ENCODE measurements at places on chromosomes 13 and 19.
A peak's percentile ranks its signal among the peaks of the same experiment; 100 is the strongest.

GRCh38 chr13:26914624-26915023 is 154.0 kb upstream of the GPR12 start:
- peak; percentile 45 for DNase-seq

- no peak for DNase-seq
Observed at GRCh38 chr13:47955836-47956235, 45.2 kb downstream of the SUCLA2 start.

DNA sequence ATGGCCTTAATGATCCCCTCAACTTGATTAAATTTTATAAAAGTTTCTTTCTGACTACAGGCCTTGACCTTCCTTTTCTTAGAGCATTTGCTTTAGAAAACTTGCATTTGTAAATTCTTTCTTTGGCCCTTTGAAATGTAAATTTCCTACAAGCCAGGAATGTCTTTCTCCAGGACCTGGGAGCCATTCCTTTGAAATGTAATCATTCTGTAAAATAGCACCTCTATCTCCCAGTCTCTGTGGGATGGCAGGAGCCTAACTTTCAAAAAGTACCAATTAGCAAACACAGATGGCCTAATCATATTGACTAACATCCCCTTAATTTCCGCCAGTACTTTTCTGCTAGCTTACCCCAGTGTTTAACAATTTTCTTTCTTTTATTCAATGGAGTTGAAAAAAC is 1394.2 kb upstream of the ATXN8OS start:
- DNase-seq = no peak

DNA sequence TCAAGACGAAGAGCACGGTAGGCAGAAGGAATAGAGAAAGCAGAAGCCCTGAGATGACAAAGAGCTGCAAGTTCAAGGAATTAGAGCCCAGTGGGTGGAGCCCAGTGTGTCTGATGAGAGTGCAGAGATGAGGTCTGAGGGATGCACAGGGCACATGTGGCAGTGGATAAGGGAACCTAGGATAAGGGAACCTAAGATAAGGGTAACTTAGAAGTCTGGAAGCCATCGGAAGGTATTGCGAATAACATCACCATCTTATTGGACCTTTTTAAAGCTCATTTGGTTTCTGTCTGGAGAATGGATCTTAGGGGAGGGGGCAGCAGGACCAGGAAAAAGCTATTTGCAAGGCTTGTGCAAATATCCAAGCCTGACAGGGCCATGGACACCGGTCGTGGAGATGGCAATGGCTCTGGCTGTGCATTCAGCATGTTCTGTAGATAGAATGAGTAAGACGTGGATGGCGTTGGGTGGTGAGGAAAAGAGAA is 1.3 kb downstream of the FPR3 start:
- no peak for DNase-seq

DNA sequence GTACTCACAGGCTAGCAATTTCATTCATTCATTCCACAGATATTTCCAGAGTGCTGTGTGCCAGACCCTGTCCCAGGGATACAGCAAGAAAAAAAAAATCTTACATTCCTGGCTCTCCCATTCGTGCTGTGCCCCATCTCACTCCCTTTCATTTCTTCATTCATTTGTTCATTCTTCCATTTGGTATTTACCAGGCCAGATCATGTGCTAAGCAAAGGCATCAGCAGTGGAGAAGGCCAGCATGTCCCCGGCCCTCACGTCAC is 2.3 kb downstream of the MAP3K10 start:
- no peak for DNase-seq

- no peak for DNase-seq
Observed at GRCh38 chr13:93004919-93005318, 221.7 kb upstream of the GPC6 start.

GRCh38 chr19:47487551-47488515 is 3.8 kb upstream of the KPTN start:
- no peak for DNase-seq

- no peak for DNase-seq
Observed at GRCh38 chr19:17616961-17617806, 61.7 kb downstream of the COLGALT1 start.

DNA sequence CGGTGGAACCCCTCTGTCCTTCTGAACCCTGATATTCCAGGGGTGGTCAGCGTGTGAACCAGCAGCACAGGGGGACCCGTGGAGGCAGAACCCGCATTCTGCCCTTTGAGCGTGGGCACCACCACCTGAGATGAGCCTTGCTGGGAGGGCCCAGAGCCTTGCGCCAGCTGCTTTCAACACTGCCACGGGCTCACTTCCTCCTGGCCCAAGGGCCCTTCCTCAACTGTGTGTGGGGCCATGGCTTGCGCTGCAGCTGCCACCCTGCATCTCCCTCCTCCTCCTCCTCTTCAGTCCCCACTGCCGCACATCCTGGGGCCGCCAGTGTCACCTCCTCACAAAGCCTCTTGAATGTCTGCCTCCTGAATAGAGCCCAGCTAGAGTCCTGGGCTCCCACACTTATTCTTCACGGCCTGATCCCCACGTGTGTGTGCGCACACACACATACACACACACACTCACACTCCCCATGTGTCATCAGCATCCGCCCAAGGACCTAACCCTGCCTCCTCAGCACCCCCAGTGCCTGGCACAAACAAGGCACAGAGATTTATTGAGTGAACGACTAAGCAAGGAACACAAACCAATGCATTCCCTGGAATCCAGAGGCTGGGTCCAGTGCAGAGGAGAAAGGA is 26.9 kb upstream of the TMEM160 start:
- no peak for DNase-seq

GRCh38 chr19:40718774-40719391 is 2.0 kb downstream of the ITPKC start:
- DNase-seq = no peak

DNA sequence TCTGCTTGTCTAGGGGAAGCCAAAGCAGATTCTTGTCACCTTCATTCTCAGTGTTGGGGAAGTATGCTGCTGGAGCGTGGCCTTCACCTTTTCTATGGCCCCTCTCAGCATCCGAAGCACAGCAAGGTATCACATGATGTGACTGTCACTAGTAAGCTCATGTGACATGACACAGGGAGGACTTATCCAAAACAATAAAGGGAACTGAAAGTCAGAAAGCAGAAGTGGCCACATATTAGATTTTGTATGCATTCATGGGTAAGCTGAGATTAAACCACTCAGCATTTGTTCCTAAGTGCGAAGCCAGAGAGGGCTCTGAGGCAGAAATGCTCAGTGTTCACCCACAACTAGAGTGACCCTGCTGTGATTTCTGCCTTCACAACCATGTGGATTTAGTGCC is 72.8 kb upstream of the PCDH8 start:
- no peak for DNase-seq

GRCh38 chr19:40147693-40148347 is 43.4 kb upstream of the MAP3K10 start:
- peak; percentile 52 for DNase-seq

DNA sequence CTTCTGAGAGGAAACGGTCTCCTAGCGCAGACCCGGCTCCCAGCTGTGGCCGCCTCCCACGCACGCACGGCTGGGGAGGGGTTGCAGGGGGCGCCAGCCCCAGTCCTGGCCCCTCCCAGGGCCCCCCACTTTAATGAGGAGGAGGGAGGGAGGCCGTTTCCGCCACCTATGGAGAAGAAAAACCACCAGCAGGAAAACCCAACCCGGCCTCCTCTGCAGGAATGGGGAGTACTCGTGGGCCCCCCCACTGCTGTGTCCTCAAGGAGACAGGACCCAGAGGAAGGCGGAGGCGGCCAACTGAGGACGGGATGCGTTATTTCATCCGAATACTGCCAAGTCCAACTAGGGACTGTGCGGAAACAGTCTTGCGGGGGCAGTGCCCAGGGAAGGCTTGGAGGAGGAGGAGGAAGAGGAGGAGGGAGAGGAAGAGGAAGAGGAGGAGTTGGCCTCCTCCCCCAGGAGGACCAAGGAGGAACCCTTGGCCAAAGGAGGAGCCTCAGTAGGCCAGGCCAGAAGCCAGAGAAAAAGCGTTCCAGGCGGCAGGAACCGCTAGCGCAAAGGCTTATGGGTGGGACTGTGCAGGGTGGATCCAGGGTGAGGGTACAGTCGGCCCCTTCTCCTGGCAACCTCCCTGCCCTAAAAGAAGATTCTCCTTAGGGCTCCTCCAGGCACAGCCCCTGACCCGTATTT is 3.9 kb upstream of the SSBP4 start:
- DNase-seq = no peak

- DNase-seq = no peak
Observed at GRCh38 chr13:35129500-35129899, 187.4 kb downstream of the NBEA start.

DNA sequence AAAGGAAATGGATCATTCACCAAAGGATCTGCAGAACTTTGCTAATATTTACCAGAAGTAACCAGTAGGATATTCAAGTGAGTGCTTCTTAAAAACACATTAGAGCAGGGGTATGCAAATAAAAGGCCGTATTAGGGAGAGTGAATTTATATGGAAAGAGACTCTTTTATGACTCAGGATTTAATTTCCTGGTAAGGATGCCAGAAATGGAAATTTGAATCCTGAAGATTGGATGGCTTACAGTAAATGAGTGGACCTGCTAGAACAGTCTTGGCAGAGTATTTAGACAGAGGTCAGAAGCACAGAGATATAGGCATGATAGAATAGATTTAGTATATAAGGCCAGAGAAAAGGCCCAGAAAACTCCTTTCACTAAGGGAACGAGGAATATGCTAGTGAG is 201.6 kb downstream of the SLITRK5 start:
- no peak for DNase-seq
